Stimulated activated naive CD4-positive, alpha-beta T cell treated with Interleukin-2 at 50 U/mL for 16 hours (primary cell): ENCODE measurements at places on chromosomes 7 and 10.

- DNase-seq, result no peak
Measured at GRCh38 chr10:33100781-33101391, 142.9 kb upstream of the ITGB1 start.

DNA sequence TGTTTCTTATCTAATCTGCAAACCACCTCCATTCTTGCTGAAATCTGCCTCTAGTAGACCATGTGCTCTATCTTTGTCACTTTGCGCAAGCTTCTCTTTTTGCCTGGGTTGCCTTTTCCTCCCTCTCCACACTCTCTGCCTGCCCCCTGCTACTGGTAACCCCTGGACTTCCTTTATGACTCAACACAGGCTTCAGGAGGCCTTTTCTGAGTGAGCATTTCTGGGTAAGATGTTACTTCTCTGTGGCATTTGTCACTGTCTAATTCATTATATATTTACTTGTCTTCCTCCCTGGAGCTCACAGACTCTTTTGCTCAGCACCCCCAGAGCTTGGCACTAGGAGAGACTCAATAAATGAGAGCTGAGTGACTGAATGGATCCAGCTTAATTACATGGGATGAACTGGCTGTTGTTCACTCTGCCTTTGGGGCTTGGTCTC, 8.4 kb downstream of the GOLGA7B start:
- DNase-seq, result no peak

GRCh38 chr10:84990713-84991112, 662.3 kb downstream of the CCSER2 start:
- DNase-seq, result no peak

GRCh38 chr10:15088428-15089261, at the start of gene ACBD7:
Gene ACBD7, minus strand, starts transcription at chr10:15088776. Its CDS starts 48 bp downstream, at chr10:15088728.
- peak; percentile 77 for DNase-seq

GRCh38 chr7:40716052-40716451, 581.2 kb downstream of the SUGCT start:
- no peak for DNase-seq

- peak; percentile 69 for DNase-seq
Measured at GRCh38 chr10:12448729-12449391, 99.5 kb downstream of the CAMK1D start.

DNA sequence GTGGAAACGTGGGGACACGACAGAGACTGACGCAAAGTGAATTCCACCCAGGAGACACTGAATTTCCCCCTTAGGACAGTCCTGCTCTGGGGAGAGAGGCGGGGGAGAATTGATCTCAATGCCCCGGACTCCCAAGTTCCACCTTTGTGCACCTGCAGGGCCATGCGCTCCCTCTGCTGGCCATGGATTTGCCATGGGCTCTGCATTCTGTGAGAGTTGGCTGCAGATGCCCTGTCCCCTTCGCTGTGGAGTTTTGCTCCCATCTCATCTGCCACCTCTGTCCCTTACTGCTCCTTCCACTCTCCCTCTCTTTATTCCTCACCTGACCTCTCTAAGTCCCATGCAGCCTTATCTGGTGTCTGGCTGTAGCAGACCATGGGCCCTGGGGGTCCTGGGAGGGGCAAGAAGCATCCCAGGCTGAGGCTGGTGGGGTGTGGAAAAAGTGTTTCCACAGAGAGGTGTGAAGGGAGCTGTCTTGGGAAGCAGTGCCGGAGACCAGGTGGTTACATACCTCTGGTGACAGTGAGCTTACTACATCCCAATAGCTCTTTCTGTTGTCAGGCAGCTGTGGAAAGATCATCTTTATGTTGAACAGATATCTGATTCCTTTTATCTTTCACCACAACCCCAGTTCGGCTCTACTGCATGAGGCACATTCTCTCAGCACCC, 14.3 kb downstream of the GHRHR start:
- DNase-seq, result no peak

DNA sequence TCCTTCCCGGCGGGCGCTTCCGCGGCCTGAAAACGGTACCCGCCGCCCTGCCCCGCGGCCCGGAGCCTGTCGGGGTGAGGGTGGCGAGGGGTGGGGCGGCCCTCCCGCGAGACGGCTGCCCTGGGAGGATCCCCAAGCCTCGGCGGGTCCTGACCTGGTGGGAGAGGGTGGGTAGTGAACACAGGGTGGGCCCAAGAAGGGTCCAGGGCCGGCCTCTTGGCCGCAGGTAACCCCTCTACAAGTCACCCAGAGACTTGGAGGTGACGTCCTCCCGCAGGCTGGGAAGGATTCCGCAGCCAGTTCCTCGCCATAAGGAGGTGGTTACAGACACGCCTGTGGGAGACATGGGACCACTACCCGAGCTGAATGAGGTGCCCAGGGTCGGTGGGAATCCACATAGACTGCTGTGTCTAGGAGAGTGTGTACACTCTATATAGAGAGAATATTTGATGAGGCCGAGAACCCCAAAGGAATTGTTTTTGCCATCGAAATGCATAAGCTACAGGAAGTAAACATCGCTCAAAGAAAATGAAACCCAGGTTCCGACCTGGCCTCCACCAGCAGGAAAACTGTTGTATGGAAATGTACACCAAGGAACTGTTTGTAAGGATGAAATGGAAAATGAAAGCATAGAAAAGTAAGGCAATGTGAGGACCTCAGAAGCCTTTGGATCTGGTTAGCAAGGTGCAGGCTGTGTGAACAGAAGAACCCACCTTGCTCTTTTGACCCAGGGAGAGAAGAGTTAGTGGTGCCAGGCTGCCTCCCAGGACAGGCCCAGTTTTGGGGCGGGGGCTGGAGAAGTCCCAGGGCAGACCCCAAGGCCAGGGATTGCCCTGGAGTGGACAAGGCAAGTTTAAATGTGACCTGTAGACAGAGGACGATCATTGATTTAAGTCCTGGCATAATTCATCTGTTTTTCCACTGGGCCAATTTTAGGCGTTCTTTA, 659 bp downstream of the OPTN start:
- no peak for DNase-seq

DNA sequence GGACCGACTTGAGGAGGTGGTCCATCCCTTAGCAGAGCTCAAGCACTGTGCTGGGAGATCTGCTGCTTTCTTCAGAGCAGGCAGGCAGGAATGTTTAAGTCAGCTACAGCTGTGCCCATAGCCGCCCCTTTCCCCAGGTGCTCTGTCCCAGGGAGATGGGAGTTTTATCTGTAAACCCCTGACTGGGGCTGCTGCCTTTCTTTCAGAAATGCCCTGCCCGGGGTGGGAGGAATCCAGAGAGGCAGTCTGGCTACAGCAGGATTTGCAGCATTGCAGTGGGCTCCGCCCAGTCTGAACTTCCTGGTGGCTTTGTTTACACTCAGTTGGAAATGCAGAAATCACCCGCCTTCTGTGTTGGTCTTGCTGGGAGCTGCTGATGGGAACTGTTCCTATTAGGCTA, 51.2 kb upstream of the SEMA3A start:
- no peak for DNase-seq

DNA sequence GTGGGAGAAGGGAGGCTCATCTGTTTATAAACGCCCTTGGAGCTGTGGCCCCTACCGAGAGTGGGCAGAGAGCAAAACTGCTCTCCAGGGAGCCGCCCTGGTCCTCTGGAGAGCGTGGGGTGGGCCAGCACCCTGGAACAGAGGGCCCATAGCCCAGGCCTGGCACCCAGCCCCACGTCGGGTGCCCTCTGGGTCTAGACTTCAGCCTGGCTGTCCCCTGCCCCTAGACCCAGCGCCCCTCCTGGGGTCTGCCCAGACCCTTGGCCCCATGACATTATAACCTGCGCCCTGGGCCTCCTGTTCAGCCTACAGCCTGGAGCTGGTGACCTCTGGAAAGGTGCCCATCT, 24.7 kb downstream of the GET4 start:
- DNase-seq, result no peak

- DNase-seq, result no peak
Measured at GRCh38 chr10:79320820-79321493, 26.3 kb upstream of the PPIF start.

DNA sequence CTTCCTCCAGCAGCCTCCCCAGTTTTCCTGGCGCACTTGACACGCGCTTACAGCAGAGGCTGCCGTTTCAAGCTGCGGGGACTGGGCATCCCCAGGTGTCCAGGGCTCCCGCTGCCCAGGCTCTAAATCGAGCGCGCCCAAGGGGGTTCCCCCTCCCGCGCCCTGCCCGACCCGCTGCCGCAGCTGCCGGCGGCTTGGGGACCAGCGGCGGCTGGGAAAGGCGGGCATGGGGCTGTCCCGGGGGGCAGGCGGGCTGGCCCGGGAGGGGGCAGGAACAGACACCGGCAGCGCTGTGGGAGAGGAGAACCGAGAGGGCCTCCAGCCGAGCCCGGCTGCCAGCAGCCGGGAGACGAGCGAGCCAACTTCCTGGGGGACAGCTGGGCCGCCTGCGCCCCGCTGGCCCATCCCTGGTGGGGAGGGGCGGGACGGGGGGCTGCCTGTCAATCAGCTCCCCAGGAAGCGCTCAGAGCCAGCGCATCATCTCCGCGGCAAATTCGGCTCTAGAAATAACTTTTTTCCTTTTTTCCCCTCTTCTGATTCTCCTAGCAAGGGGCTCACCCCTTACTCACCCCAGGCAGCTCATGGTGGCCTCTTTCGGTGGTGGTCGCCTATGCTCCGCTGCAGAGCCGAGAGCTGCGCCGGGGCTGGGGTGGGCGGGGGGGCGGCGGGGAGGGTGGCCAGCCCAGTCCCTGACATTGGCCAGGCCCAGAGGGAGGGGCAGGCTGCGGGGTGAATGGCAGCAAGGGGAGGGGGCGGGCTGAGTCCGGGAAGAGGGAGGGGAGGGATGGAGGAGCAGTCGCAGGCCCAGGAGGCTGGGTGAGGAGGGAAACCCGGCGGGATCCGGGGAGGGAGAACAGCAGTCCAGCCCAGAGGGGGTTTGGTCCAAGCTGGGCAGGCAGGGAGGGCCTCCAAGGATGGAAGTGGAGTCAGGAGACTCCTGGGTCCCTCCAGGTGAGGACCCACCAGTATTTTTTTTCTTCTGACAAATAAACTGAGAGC, 14.7 kb downstream of the GRID2IP start:
- DNase-seq, result no peak

DNA sequence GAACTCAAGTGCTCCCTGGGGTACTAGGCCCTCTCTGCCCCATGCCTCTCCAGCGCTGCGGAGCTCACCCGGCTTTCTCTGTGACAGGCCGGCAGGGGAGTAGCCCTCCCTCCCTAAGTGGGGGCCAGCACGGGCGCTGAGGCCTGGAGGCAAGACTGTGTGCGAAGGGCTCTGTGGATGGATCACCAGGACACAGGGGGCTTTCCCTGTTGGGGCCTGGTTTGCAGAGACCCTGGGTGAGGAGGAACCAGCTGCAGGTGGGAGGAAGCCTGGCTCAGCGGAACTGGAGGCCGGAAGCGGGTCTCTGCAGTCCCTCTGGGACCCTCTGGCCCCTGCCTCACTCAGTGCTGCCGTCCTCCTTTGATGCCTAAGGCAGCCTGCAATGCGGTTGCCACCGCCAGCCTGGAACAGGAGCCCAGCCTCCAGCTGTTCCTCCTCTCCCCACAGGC, 106.0 kb downstream of the CYTH3 start:
- no peak for DNase-seq

GRCh38 chr7:4805110-4805983, 29.9 kb downstream of the AP5Z1 start:
- no peak for DNase-seq

GRCh38 chr10:69958556-69958902, 94.1 kb upstream of the MACROH2A2 start:
- no peak for DNase-seq

DNA sequence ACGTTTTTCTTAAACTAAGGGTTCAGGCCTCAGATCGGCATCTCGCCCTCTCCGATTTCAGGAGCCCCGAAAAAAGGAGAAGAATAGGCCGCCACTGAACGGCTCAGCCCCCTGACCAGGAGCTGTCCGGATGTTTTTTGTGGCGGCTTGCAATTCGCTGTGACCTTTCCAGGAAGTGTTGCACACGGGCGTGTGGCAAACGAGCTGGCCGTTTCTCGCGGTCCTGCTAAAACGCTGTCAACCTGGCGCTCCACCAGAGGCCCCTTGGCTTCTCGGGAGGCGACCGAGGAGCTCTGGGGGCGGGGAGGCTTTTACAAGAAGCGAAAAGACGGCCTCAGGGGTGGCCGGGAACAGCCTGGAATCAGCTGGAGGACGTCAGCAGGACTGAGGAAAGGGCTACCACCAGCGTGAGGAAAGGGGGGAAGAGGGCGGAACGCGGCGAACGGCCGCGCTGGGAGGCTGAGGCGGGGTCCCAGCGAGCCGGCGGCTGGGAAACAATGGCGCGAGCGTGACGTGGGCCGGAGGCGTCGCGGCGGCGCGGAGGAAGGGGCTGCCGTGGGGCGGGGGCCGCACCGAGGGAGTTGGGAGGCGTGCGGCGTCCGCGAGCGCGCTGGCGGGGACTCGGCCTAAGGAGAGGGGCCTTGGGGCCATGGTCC, 493 bp downstream of the NT5C2 start:
- peak; percentile 61 for DNase-seq

DNA sequence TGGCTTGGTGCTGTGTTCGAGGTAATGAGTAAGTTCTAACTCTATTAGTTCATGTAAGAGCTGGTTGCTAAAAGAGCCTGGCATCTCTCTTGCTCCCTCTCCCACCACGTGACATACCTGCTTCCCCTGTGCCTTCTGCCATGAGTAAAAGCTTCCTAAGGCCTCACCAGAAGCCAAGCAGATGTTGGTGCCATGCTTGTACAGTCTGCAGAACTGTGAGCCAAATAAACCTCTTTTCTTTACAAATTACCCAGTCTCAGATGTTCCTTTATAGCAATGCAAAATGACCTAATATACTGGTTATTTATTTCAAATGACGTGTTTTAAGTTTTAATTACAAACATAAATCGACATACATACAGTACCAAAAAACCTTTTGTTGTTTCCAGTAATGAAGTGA, 101.7 kb upstream of the DNAJC1 start:
- DNase-seq, result no peak

DNA sequence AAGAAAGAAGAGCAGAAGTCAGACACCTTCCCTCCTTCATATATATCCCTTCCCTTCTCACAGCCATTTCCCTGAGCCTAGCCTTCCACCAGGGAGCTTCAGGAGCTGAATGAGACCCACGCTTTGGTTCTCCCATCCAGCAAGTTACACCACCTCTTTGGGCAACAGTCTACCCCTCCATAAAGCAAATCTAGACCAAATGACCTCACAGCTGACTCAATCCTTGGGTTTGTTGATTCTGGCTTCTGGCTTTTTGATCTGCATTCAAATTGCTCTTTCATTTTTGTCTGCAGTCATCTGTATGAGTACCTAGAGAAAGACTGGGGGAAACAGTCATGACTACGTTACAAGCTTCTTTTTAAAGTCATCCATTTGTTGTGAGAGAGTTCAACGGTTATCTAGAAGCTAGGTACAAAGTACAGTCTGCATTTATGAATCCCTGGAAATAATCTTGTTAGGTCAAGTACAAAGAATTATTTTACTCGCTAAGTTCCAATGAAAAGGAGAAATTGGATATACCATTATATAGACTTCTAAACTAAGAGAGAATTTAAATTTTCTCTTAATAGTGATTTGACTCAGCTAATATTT, 86.3 kb downstream of the RAB11FIP2 start:
- DNase-seq, result no peak

GRCh38 chr7:32532086-32532485, 36.8 kb downstream of the AVL9 start:
- no peak for DNase-seq
